Central memory CD8-positive, alpha-beta T cell (primary cell): ENCODE measurements at places on chromosomes 7 and 10.

GRCh38 chr7:71239586-71240268 lies 107.8 kb downstream of the GALNT17 start:
- no peak for DNase-seq

DNA sequence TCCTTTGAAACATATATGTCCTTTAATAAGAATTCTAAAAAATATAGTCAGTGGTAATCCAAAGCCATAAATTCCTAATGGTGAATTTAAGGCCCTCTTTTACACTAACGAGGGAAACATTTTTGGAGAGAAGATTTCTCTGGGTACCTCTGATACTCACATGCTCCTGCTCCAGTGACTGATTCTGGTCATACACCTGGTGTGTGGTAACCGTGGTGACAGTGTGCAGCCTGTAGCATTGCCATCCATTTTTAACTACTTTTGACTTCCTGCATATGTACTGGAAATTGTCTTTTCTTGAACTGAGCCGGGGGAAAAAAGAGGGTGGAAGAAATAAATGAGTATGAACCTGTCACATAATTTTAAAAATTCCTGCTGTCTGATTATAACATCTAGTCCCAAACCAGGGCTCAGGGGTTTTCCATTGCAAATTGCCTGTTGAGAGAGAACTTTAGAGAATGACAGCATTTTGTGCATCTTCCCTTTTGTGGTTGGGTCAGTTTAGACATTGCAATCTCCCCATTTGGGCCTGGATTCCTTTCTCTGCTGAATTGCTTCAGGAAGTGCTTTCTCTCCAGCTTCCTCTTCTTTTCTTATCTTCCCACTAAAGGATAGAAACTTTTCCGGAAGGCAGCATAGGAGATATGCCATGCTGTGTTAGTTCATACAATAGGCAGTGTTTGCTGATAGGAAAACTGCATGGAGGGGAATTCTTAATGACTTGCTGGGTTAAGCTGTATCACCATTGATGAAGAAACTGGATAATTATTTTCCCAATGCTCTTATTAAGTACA lies 125.5 kb downstream of the GRM3 start:
- no peak for DNase-seq

- no peak for DNase-seq
These were observed 104.5 kb downstream of the SMURF1 start for GRCh38 chr7:99039384-99039891.

- DNase-seq: no peak
These were observed 590.5 kb downstream of the PARD3 start for GRCh38 chr10:34224639-34225038.

DNA sequence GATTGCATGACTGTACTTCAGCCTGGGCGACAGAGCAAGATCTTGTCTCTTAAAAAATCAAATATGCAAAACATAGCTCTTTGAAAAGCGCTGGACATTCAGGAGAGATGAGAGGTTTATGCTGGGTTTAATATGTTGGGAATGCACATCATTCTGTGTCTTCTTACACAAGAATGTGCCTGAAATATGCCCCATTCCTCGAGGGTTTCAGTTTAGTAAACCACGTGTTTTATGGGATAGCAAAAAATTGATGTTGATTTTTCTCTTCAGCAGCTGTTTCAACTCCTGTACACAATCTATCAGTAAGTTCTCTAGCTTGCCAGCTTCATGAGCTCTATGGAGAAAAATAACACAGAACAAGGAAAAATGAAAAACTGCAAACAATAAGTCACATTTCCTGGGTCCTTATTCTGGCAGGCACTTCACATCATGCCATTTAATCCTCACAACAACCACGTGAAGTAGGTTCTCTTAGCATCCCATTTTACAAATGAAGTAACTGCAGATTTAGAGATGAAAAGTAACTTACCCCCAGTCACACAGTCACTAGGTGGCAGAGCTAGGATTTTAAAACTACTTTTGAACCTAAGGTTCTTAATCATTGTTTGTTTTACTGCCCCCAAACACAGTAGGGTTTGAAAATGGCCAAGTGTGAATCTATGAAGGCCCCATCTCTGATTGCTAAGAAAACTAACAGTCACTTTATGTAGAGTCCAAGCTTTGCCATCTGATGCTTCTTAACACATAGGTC lies 423.6 kb downstream of the PHTF2 start:
- DNase-seq: no peak

GRCh38 chr7:151488096-151488495 lies 31.6 kb downstream of the RHEB start:
- no peak for DNase-seq

DNA sequence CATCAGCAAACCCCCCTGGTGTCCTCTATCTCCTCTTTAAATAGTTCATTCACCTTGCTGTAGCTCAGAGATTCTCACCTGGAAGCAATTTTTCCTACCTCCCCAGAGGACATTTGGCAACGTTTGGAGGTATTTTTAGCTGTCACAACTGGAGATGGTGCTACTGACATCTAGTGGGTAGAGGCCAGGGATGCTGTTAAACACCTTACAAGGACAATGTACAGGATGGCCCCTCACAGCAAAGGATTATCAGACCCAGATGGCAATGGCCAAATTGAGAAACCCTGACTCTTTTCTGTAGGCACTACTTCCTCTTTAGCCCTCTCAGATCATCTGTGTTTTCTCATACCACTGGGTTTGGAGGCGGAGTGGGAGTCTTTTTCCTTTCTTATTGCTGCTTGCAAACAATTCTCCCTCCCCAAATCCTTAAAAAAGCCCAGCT lies 13.2 kb upstream of the TRA2A start:
- DNase-seq: no peak

DNA sequence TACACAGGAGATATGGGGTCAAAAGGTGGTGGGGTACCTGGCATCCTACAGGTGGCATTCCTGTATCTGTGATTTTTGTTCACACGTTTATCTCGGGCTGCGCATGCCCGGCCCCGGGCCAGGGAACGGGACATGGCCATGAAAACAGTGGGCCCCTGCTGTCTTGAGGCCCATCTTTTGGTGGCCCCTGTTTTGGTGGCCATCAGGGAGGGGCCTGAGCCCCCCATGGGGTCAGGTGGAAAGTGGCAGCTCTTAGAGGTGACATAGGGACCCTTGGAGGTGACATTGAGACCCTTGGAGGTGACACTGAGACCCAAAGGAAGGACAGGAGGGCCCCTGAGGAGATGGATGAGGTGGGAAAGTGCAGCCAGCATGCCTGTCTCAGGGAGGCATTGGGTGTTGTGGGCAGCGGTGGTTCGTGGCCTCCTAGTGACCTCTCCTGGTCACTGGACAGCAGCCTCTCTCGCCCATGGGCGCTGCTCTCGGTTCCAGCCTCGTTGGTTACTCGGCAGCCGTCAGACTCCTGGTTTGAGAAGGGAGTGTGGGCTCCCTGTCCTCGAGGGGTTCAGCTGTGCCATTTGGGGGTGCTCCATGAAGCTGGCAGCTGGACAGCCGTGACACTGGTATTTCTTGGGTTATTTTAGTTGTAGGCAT lies 39.9 kb downstream of the INPP5A start:
- no peak for DNase-seq

- DNase-seq: no peak
These were observed 38.4 kb upstream of the PDE1C start for GRCh38 chr7:32108651-32109050.

- DNase-seq: no peak
These were observed 7.7 kb downstream of the TMEM273 start for GRCh38 chr10:49180444-49180860.

DNA sequence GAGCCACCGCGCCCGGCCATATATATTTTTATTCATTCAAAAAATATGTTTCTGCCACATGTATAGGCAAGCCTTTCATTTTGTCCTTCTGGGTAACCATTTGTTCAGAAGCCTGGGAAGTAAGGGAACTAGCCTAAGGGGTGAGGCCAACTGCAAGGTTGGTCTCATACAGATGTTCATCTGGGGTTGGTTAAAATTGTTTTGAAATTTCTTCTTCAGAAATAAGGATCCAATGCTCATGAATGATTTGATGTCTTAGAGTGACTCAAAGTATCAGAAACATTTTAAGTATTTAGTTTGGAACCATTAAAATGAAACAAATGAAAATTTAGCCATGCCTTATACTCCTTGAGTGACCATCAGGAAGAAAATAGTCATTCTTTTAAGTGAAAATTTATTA lies 397.2 kb downstream of the SUGCT start:
- no peak for DNase-seq

DNA sequence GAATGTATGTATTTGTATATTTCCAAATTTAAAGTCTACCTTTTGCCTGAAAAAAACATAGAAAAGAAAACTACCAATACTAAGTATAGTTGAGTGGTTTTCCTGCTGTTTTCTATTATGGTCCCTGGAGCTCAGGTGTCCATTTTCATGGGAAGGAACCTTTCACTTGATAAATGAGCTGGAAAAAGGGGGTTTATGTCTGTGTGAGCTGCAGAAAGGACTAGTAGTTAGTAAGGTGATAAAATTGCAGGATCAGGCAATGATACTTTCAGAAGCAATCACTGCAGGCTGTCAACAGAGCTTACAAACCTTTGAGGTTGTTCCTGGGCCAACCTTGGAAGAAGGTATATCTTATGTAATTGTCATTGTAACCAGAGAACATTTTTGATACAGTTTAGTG lies 48.0 kb downstream of the ST7 start:
- no peak for DNase-seq

DNA sequence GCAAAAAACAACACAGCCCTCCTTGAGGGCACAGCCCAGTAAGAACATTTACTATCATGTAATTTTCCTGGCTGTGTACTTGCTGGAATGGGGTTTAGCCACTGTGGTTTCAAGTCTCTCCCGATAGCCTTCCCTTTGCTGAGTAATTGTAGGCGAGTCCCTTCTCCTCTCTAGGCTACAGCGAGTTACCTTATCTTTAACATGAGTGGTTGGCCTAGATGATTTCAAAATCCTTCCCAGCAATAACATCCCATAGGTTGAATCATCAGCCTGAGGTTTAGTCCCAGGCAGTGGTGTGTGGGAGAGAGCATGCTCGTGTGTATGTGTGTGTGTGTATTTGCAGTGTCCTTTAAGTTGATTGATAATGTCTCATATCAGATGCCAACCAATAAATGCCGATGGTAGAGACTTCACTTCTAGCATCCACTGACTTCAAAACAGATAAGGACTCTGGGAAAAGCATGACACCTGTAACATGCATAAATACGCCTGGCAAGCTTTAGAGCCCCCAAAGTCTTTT lies 142.9 kb upstream of the ZMIZ1 start:
- DNase-seq: no peak

DNA sequence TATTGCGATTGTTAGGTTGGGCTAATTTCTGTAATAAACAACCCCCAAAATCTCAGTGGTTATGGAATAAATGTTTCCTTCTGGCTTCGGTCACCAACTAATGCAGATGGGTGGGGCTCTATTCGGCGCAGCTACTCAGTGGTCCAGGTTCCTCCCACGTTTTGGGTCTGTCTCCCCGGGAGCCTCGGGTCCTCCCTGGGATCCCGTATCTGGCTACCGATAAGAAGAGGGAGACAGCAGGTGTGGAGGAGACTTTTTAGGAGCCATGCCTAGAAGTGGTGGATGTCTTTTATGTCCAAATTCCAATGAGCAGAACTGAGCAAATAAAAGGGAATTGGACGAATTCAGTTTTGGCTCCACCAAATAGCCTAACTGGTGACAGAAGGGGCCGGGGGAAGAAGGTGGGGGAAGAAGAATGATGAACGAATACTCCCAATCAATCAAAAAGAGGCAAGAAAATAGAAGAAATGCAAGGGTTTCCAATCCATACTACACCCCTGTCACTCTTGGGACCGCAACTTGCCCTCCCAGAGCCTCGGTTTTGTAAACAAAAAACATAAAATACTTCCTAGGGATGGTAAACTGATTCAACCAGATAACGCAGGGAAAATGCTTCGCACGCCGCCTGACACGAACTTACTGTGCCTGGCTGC lies 498 bp upstream of the C10orf53 start:
- DNase-seq: no peak

GRCh38 chr10:122236690-122237306 lies 34.3 kb upstream of the BTBD16 start:
- DNase-seq: no peak
